AML-193 (cell line): ENCODE measurements at places on chromosomes 6 and 20.

- DNase-seq, result no peak
These were observed 27.4 kb upstream of the STXBP5 start for GRCh38 chr6:147176795-147177194.

DNA sequence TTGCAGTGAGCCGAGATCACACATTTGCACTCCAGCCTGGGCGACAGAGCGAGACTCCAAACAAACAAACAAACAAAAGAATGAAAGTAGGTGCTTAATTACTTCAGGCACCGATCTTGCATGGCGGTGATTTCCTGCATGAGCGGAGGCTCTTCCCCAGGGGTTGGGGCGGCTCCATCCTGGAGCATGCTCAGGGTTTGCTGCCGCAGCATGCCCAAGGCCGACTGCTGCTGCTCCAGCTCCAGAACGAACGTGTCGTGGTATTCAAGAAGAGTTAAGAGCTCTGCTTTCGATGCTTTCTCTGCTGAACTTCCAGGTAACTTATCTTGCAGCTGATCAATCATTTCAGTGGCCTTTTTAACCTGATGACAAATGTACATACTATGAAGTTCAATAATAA, 313.8 kb downstream of the SYNE1 start:
- no peak for DNase-seq

GRCh38 chr20:48678421-48678820, 149.4 kb downstream of the PREX1 start:
- DNase-seq, result no peak

DNA sequence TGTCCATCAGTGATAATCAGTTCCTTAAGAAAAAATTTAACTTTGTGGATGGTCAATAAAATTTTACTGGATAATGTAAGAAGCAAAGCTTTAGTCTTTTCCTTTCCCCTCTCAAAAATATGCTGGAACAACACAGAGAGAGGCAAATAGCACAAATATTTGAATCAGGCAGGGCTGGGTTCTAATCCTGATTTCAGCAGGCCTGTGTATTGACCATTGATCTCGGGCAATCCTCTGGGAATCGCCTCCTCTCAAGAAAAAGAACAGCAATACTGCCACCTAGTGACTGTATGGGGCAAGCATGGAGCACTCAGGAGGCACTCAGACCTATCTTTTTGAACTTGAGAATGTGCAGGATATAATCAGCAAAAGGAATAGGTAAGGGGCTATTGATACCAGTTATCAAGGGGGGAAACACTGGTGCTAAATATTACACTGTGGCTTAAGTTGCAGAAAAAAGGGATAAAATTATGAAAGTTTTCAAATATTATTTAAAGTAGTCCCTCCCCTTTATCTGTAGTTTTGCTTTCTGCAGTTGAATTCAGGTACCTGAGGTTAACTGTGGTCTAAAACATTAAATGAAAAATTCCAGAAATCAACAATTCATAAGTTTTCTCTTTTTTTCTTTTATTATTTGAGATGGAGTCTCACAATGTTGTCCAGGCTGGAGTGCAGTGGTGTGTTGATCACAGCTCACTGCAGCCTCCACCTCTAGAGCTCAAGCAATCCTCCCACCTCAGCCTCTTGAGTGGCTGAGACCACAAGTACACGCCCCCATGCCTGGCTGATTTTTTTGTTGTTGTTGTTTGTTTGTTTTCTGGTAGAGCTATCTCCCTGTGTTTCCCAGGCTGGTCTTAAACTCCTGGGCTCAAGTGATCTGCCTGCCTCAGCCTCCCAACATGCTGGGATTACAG, 91.8 kb upstream of the NHSL1 start:
- DNase-seq, result peak; percentile 52

GRCh38 chr20:15930311-15931305, 642.6 kb downstream of the KIF16B start:
- peak; percentile 2 for DNase-seq

- DNase-seq, result no peak
These were observed 36.8 kb upstream of the MRPS18A start for GRCh38 chr6:43724354-43724753.

DNA sequence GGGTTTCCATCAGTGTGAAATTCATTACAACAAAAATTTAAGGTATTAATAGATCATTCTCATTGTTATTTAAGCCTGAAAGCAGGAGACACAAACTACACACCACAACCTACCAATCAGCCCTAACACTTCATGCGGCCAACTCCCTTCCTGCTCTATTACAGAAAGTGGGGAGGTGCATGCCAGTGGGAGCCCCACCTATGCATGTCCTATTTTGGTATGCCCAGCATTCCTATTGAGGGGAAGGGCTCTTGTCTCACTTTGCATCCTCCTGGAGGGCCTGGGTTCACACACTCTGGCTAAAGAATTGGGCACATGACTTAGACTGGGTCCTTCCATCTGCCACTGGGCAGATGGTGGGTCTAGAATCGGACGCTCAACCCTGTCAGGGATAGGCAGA, 450.0 kb downstream of the PTPRT start:
- no peak for DNase-seq
